Chondrocyte (in vitro differentiated cells): ENCODE measurements at places on chromosomes 7 and 10. TPM values are rescaled to one million over a fixed set of nuclear protein-coding genes. Genes with fewer than 3 reads are reported as not detected.

DNA sequence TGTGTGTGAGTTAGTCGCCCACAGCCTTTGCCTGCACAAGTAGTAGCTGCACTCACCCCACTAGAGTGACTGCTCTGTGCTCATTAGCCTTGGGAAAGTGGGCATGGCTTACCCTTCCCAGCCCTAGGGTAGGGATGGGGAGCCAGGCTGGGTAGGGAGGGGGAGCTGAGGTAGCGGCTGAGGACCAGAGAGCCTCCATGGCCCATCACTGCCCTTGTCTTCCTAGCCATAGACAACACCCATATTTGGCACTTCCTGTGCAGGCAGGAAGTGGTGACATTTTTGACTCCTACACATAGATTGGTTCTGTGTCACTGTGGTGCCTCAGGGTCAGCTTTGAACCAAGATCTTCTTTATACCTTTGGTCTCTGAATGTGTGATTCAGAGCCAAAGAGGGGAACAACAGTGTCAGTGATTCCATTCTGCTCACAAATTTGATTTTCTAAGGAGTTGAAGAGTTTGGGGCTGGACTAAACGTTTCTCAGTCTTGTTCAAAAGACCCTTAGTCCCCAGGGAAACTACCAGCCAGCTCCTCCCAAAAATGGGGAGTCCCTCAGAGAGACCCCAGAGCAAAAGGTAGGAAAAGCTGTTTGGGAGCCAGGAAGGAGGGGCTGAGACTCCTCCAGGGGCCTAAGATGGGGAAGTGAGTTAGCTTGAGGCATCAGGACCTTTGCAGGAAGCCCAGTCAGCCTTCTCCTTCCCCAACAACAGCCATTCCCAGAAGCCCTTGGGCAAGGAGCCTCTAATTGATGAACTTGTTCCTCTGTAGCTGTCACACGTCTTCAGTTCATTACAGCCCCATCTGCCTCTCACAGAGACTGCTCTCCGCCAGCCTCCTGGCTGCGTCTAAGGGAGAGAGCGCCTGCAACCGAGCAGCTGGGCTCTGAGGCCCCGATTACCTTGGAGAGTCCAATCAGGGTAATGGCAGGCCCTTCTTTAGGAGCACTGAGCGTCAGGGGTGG, 135.0 kb downstream of the CDH23 start:
- H3K36me3 ChIP-seq, result no peaks in the 10 kb centered on the region
- peaks cover 11% of the 10 kb centered on the region for H3K27me3 ChIP-seq
- H3K27ac ChIP-seq, result no peak overlapping the region
- no peaks in the 10 kb centered on the region for H3K4me1 ChIP-seq
- H3K4me3 ChIP-seq, result no peak overlapping the region

DNA sequence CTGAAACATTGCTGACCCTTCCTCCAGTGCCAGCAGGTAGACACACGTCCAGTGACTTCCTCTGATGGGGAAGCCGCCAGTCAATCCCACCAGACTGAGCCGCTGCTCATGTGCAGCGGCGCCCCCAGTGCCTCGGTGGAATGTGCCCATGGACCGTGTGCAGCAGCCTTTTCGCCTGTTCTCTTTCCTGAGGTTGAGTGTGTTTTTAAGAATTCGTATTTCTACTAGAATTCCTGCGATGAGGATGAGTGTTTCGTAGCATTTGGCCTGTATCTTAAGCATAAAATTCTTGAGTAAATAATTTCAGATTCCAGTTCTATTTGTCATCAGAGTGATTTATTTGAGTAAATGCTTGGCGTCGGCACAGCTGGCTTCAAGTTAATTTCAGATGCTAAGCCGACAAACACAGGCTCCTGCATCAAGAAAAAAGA, 35.4 kb downstream of the BNIP3 start:
- H3K36me3 ChIP-seq, result peaks cover 23% of the 10 kb centered on the region
- no peaks in the 10 kb centered on the region for H3K27me3 ChIP-seq
- peak overlapping the region; percentile 42 for H3K4me3 ChIP-seq

DNA sequence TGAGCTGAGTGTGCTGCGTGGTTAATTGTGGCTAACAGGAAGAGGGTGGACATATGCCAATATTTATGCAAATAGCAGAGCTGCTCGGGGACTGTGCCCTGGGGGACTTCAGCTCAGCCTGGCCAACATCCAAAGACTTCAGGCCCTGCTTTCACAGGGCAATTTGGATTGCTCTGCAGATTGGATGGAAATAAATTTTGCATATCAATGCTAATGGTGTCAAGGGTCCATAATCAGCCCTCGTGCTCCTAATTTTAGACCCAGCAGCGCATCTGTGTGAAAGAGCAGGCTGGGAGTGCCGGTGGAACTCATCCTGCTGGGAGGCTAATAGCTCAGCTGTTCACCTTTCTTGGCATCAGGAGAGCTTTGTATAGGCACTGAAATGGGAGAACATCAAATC, 270.1 kb downstream of the TCERG1L start:
- H3K27me3 ChIP-seq, result no peaks in the 10 kb centered on the region
- no peaks in the 10 kb centered on the region for H3K4me1 ChIP-seq
- H3K36me3 ChIP-seq, result no peaks in the 10 kb centered on the region
- no peak for DNase-seq
- no peak overlapping the region for H3K4me3 ChIP-seq

GRCh38 chr7:88668591-88668990, 90.9 kb upstream of the ZNF804B start:
- no peak for DNase-seq
- no peaks in the 10 kb centered on the region for H3K36me3 ChIP-seq
- peaks cover 5% of the 10 kb centered on the region for H3K4me1 ChIP-seq
- H3K27ac ChIP-seq, result no peak overlapping the region
- H3K4me3 ChIP-seq, result no peak overlapping the region

DNA sequence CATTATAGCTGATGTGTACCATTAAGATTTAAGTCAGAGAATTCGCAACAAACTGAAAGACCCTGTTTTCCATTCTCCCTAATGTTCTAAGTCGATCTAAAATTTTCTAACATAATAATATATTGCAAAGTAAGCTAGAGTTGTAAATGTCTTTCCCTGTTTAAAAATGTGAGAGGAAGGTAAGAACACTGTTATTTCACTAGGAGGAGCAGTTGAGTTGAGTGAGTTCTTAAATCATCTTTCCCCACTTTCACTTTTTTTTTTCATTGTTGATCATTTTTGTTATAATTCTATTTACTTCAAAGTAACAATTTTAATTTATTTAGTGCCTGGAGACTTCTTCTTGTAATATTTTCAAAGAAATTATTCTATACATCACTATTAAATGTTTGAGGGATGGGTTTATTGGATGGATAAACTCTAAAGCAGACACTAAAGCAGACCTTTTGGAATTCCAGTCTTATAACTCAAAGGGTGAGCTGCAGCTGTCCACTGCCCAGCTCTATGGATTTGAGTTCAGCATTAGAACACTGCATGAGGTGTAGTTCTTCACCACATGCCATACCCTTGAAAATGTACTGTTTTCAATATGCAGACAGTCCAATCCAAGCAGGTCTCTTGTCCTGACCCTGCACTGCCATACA, 181.3 kb upstream of the FZD1 start:
- H3K4me3 ChIP-seq, result no peak overlapping the region
- H3K27ac ChIP-seq, result peak overlapping the region; percentile 85
- H3K4me1 ChIP-seq, result peaks cover 79% of the 10 kb centered on the region
- DNase-seq, result no peak
- no peaks in the 10 kb centered on the region for H3K36me3 ChIP-seq

GRCh38 chr10:4678023-4678950, 147.7 kb upstream of the AKR1E2 start:
- H3K27me3 ChIP-seq, result no peaks in the 10 kb centered on the region
- H3K4me3 ChIP-seq, result peak overlapping the region; percentile 11
- peak overlapping the region; percentile 88 for H3K27ac ChIP-seq

DNA sequence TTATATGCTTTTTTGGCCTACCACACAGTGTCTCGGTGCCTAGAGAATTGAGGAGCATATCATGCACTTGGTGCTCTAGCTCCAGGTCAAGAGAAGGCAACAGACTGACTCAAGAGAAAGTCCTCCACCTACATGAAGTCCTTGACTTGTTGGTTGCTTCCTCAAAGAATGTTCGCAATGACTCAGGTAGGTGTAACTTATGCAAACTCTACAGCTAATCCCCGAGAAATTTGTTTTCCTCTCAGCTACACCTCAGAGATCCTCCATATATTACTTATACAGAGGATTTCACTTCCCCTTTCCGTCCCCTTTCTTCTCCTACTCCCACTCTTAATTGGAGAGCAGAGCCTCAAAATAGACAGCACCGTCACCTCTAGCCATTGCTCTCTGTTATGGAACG, 1013.1 kb downstream of the KCNMA1 start:
- no peak overlapping the region for H3K27ac ChIP-seq
- peaks cover 13% of the 10 kb centered on the region for H3K4me1 ChIP-seq
- H3K27me3 ChIP-seq, result no peaks in the 10 kb centered on the region

- H3K27ac ChIP-seq, result no peak overlapping the region
- peaks cover 39% of the 10 kb centered on the region for H3K27me3 ChIP-seq
- peaks cover 10% of the 10 kb centered on the region for H3K4me1 ChIP-seq
- H3K36me3 ChIP-seq, result no peaks in the 10 kb centered on the region
- DNase-seq, result no peak
These were observed 1.8 kb upstream of the STEAP2 start for GRCh38 chr7:90209776-90210175.

DNA sequence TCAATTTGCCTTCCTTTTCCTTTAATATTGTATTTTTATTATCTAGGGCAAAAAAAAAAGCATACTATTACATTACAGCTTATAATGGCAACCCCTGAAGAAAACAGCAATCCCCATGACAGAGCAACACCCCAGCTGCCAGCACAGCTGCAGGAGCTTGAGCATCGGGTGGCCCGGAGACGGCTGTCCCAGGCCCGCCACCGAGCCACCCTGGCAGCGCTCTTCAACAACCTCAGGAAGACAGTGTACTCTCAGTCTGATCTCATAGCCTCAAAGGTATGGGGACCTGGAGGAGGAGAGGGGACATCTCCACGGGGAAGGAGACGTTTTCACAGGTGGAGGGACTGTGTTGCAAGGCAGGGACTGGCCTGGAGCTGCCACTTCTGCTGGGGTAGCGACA, 6.8 kb downstream of the STRA8 start:
- no peak for DNase-seq
- no peak overlapping the region for H3K27ac ChIP-seq
- H3K4me1 ChIP-seq, result no peaks in the 10 kb centered on the region
- H3K36me3 ChIP-seq, result no peaks in the 10 kb centered on the region
- no peak overlapping the region for H3K4me3 ChIP-seq

GRCh38 chr10:30374353-30374752, 25.3 kb upstream of the MTPAP start:
- peaks cover 4% of the 10 kb centered on the region for H3K4me1 ChIP-seq
- no peak overlapping the region for H3K4me3 ChIP-seq
- no peak overlapping the region for H3K27ac ChIP-seq
- peaks cover 3% of the 10 kb centered on the region for H3K27me3 ChIP-seq
- no peak for DNase-seq

DNA sequence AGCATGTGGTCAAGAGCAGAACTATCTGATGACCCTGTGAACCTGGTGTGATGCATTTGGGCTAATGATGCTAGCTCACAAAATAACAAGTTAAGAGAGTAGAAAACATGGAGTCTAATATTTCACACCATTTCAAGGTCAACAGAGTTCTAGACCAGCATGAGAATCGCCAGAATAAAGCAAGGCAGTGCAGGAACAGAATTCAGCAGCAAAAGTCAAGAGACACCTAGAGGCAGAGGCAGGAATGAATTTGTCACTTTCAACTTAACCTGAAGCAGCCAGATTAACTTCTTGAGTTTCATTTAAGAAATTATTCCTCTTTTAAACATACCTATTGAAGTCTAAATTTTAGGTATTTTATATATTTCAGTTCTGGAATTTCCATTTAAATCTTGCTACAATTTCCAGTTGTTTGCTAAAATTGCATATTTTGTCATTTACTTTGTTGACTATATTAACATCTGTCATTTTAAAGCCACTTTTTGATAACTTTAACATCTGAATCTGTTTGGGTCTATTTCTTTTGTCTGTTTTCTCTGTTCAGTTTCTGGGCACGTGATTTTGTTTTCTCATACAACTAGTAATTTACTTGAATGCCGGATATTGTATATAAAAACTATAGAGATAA, 44.2 kb upstream of the PRSS58 start:
- H3K4me3 ChIP-seq, result no peak overlapping the region
- no peak overlapping the region for H3K27ac ChIP-seq
- H3K36me3 ChIP-seq, result no peaks in the 10 kb centered on the region
- DNase-seq, result no peak
- H3K4me1 ChIP-seq, result no peaks in the 10 kb centered on the region
- H3K27me3 ChIP-seq, result peaks cover 23% of the 10 kb centered on the region

- H3K36me3 ChIP-seq, result no peaks in the 10 kb centered on the region
- H3K27ac ChIP-seq, result no peak overlapping the region
- DNase-seq, result no peak
- peaks cover 26% of the 10 kb centered on the region for H3K27me3 ChIP-seq
These were observed 128.6 kb downstream of the ZNF467 start for GRCh38 chr7:149644754-149645153.

DNA sequence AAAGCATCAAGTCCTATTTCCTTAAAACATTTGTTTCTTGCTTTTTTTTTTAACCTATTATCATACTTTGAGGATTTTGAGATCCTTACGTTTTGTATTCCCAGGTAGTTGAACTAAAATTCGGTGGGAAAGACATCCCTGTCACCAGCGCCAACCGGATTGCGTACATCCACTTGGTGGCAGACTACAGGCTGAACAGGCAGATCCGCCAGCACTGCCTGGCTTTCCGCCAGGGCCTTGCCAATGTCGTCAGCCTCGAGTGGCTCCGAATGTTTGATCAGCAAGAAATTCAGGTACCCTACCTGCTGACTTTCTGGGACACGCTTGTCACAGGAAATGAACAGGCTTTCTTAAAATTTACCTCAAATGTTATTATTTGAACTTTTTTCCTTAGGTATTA, 83.0 kb upstream of the DNAJB6 start:
- peaks cover 25% of the 10 kb centered on the region for H3K36me3 ChIP-seq
- no peaks in the 10 kb centered on the region for H3K4me1 ChIP-seq
- no peak overlapping the region for H3K4me3 ChIP-seq
- H3K27ac ChIP-seq, result no peak overlapping the region
- H3K27me3 ChIP-seq, result no peaks in the 10 kb centered on the region
- no peak for DNase-seq

- H3K4me3 ChIP-seq, result no peak overlapping the region
- H3K4me1 ChIP-seq, result peaks cover 28% of the 10 kb centered on the region
- no peaks in the 10 kb centered on the region for H3K36me3 ChIP-seq
- DNase-seq, result peak; percentile 93
- H3K27me3 ChIP-seq, result no peaks in the 10 kb centered on the region
These were observed 28.9 kb downstream of the ADAP1 start for GRCh38 chr7:925601-926000.

GRCh38 chr10:96306516-96306915, 2.3 kb downstream of the DNTT start:
- peaks cover 16% of the 10 kb centered on the region for H3K27me3 ChIP-seq
- H3K36me3 ChIP-seq, result no peaks in the 10 kb centered on the region
- peaks cover 7% of the 10 kb centered on the region for H3K4me1 ChIP-seq
- DNase-seq, result no peak
- H3K4me3 ChIP-seq, result no peak overlapping the region
- no peak overlapping the region for H3K27ac ChIP-seq

TAS2R39 gene
- total RNA-seq, result not detected in 3 replicates

PRSS1 gene
- not detected in 3 replicates for total RNA-seq

FAM25A gene
- total RNA-seq, result not detected in 3 replicates

RRP12 gene
- total RNA-seq, result 22.1 to 42.8 TPM (median 28.3 TPM) in 3 replicates

BMPER gene
- 0.30 to 0.63 TPM (median 0.62 TPM) in 3 replicates for total RNA-seq

NPFFR1 gene
- total RNA-seq, result not detected in 3 replicates

FANK1 gene
- total RNA-seq, result 2.5 to 5.1 TPM (median 3.3 TPM) in 3 replicates

PBLD gene
- 6.7 to 8.8 TPM (median 8.5 TPM) in 3 replicates for total RNA-seq

STAG3 gene
- total RNA-seq, result 0.57 to 1.2 TPM (median 0.64 TPM) in 3 replicates

CYP3A4 gene
- total RNA-seq, result not detected in 3 replicates
